A549 (cell line): ENCODE measurements at places on chromosomes 2 and 18.
A peak's percentile ranks its signal among the peaks of the same experiment; 100 is the strongest.

GRCh38 chr2:120334068-120334467 lies 11.9 kb upstream of the INHBB start:
- no peak for DNase-seq

- DNase-seq = peak; percentile 10
Observed at GRCh38 chr18:64017870-64018269, 48.0 kb downstream of the SERPINB8 start.

DNA sequence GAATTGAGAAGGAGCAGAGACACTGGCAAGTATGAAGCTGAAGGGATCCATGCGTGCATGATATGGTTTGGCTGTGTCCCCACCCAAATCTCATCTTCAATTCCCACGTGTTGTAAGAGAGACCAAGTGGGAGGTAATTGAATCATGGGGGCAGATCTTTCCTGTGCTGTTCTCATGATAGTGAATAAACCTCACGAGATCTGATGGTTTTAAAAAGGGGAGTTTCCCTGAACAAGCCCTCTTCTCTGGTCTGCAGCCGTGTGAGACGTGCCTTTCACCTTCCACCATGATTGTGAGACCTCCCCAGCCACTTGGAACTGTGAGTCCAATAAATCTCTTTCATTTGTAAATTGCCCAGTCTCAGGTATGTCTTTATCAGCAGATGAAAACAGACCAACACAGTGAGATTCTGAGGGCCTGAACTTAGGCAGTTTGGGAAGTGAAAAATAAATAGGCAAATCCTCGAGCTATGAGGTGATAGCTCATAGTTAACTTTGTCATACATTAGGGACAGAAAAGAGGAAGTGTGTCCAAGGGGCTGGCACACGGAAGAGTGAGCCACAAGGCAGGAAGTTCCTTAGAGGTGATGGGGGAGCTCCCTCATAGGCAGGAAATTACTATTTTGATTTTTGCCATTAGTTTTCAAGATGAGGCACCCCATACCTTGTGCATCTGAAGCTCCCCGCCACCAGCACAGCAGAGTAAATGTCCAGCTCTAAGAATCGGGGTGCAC lies 658.8 kb upstream of the ID2 start:
- no peak for DNase-seq

- no peak for DNase-seq
Observed at GRCh38 chr2:39849982-39850526, 71.0 kb upstream of the THUMPD2 start.

- no peak for DNase-seq
Observed at GRCh38 chr2:160700021-160700814, 206.6 kb upstream of the RBMS1 start.

GRCh38 chr2:148730085-148730484 lies 85.5 kb downstream of the EPC2 start:
- no peak for DNase-seq

GRCh38 chr18:2891526-2892431 lies 45.0 kb downstream of the EMILIN2 start:
- DNase-seq = no peak
